Vagina (tissue), 2 donors: ENCODE measurements at places on chromosomes 5 and 9. TPM values are rescaled to one million over a fixed set of nuclear protein-coding genes. Genes with fewer than 3 reads are reported as not detected.

DNA sequence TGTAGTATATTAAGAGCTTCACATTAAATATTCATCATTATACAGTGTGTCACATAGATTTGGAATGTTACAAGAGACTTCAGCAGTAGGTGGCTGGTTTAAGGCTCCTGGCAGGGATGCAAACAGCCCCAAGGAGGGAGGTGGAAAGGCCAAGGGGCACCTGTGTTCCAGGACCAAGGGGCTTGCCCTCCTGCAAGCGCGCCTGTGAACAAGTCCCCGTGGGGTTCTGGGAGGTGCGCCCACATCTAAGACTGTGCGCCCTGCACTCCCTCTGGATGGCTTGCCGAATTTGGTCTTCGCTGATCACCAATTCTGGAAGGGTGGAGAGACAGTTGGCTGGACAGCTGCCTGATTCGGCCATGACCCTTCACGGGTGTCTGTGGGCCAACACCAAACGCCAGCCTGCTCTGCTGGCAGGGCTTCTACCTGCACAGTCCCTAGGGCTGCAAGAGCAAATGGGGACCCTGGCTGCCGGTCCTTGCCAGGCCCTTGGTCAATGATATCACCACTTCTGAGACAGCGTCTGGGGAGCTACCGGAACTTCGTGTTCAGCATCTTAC is 12.1 kb upstream of the SLC25A51 start:
- no peaks in the 10 kb centered on the region for H3K27me3 ChIP-seq
- H3K4me3 ChIP-seq = no peak overlapping the region
- no peak for DNase-seq
- H3K4me1 ChIP-seq = peaks cover 12% of the 10 kb centered on the region
- no peak overlapping the region for H3K27ac ChIP-seq
- H3K36me3 ChIP-seq = no peaks in the 10 kb centered on the region

GRCh38 chr5:53473633-53474032 is 6.8 kb upstream of the FST start:
- no peaks in the 10 kb centered on the region for H3K36me3 ChIP-seq
- H3K27ac ChIP-seq = no peak overlapping the region
- H3K4me1 ChIP-seq = peaks cover 6% of the 10 kb centered on the region

DNA sequence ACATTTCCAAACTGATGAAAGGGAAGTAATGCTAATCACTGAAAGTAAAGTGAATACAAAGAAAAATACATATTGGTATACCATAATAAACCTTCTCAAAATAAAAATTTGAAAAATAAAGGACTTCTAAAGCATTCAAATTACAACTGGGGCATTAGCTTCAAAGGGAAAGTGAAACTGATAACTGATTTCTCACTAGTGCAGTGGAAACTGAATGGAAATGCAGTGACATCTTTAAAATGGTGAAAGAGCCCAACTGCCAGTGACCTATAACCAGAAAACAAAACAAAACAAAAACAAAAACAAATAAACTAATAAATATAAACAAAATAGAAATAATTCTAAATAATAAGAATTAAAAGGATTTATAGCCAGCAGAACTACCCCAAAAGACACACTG is 297.5 kb upstream of the GRIN3A start:
- no peaks in the 10 kb centered on the region for H3K4me1 ChIP-seq
- no peaks in the 10 kb centered on the region for H3K27me3 ChIP-seq
- no peak overlapping the region for H3K4me3 ChIP-seq
- H3K27ac ChIP-seq = no peak overlapping the region
- H3K36me3 ChIP-seq = no peaks in the 10 kb centered on the region
- no peak for DNase-seq

DNA sequence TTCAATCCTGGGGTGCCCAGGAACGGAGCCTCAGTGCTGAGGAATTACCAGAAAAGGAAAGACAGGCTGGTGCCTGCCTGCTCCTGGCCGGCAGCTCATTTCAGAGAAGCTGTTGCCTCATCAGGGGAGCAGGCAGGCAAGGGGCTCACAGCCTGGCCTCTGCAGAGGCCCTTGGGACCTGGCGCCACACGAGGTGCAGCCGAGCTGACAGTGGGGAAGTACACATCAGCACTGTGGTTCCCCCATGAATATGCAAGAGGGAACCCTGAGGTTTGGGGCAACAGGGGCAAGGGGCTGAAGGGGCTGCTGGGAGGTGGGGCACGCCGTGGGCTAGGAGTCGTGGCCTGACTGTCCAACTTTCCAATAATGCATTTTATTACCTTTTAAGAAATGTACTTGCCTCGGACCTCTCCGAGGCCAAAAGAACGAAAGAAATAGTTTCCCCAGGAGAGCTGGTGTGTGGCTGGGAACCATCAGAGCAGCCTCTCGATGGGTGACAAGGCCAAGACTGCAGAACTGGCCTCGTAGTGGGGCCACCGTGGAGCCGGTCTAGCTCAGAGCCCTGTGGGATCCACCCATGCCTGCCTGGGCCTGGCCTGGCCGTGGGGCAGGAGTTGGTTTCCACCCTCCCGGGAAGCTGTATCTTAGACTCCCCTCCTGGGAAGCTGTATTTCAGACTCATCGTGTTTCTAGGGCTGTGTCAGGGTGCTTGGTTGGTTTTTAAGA is 198.6 kb downstream of the PAX5 start:
- no peaks in the 10 kb centered on the region for H3K27me3 ChIP-seq
- no peak overlapping the region for H3K4me3 ChIP-seq
- no peaks in the 10 kb centered on the region for H3K4me1 ChIP-seq
- DNase-seq = no peak
- no peak overlapping the region for H3K27ac ChIP-seq

The ALDH1A1 gene
- total RNA-seq = 126 TPM

DNA sequence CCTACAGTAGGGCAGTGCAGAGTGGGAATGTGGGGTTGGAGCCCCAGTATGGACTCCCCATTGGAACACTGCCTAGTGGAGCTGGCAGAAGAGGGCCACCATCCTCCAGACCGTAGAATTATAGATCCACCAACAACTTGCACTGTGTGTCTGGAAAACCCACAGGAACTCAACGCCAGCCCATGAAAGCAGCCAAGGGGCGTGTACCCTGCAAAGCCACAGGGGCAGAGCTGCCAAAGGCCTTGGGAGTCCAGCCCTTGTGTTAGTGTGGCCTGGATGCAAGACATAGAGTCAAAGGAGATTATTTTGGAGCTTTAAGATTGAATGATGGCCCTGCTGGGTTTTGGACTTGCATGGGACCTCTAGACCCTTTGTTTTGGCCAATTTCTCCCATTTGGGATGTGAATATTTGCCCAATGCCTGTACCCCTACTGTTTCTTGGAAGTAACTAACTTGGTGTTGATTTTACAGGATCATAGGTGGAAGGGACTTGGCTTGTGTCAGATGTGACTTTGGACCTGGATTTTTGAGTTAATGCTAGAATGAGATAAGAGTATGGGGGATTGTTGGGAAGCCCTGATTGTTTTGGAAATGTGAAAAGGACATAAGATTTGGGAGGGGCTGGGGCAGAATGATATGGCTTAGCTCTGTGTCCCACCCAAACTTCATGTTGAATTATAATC is 266.8 kb downstream of the SEMA5A start:
- no peak for DNase-seq
- no peak overlapping the region for H3K4me3 ChIP-seq
- H3K36me3 ChIP-seq = no peaks in the 10 kb centered on the region
- peaks cover 11% of the 10 kb centered on the region for H3K4me1 ChIP-seq
- no peaks in the 10 kb centered on the region for H3K27me3 ChIP-seq
- no peak overlapping the region for H3K27ac ChIP-seq

GRCh38 chr9:124262649-124262972 is 4.9 kb downstream of the NEK6 start:
- DNase-seq = no peak
- H3K4me1 ChIP-seq = peaks cover 85% of the 10 kb centered on the region
- no peaks in the 10 kb centered on the region for H3K27me3 ChIP-seq
- H3K4me3 ChIP-seq = no peak overlapping the region
- H3K27ac ChIP-seq = peak overlapping the region; percentile 22

The TSSK1B gene
- 1.2 TPM for total RNA-seq

DNA sequence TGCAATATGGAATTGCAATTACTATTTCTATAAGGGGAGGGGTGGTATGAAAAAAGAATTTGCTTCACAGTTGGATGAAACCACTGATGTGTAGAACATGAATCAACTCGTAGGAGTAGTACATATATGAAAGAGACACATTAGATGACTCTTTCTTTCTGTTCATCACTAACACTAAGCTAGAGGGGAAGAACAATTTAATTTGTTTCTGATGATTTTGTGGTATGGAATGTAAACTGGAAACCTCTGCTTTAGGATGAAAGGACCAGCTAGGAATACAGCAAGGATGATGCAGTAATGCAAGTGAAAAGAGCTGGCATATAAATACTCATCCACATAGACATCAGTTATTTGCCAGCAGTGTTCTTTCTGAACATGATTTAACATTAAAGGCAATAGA is 113.4 kb downstream of the PAPPA start:
- no peaks in the 10 kb centered on the region for H3K27me3 ChIP-seq
- no peak for DNase-seq
- no peak overlapping the region for H3K27ac ChIP-seq
- no peak overlapping the region for H3K4me3 ChIP-seq
- H3K4me1 ChIP-seq = no peaks in the 10 kb centered on the region
- H3K36me3 ChIP-seq = no peaks in the 10 kb centered on the region

- peaks cover 32% of the 10 kb centered on the region for H3K4me1 ChIP-seq
- no peaks in the 10 kb centered on the region for H3K36me3 ChIP-seq
- DNase-seq = no peak
- no peak overlapping the region for H3K4me3 ChIP-seq
These were observed 35.5 kb downstream of the EFNA5 start for GRCh38 chr5:107634981-107635848.

The C9orf78 gene
- 36.6 TPM for total RNA-seq

GRCh38 chr5:123455640-123456039 is 32.4 kb upstream of the CEP120 start:
- H3K4me1 ChIP-seq = peaks cover 5% of the 10 kb centered on the region
- no peaks in the 10 kb centered on the region for H3K27me3 ChIP-seq
- no peaks in the 10 kb centered on the region for H3K36me3 ChIP-seq
- no peak for DNase-seq

GRCh38 chr9:83266331-83266665 is 203.4 kb upstream of the RASEF start:
- no peaks in the 10 kb centered on the region for H3K27me3 ChIP-seq
- no peak for DNase-seq
- H3K4me1 ChIP-seq = no peaks in the 10 kb centered on the region
- no peaks in the 10 kb centered on the region for H3K36me3 ChIP-seq
- no peak overlapping the region for H3K4me3 ChIP-seq

- H3K4me1 ChIP-seq = no peaks in the 10 kb centered on the region
- no peaks in the 10 kb centered on the region for H3K27me3 ChIP-seq
- no peak for DNase-seq
- no peak overlapping the region for H3K4me3 ChIP-seq
These were observed 98.5 kb downstream of the MRPS27 start for GRCh38 chr5:72221541-72221940.

The IFNB1 gene
- not detected for total RNA-seq

- H3K36me3 ChIP-seq = no peaks in the 10 kb centered on the region
- H3K27ac ChIP-seq = no peak overlapping the region
- no peaks in the 10 kb centered on the region for H3K4me1 ChIP-seq
These were observed 49.8 kb upstream of the OLFM1 start for GRCh38 chr9:135037521-135038250.

The CTXN3 gene
- not detected for total RNA-seq

The ANKRD20A1 gene
- 18.2 TPM for total RNA-seq

The SPINK6 gene
- total RNA-seq = not detected

DNA sequence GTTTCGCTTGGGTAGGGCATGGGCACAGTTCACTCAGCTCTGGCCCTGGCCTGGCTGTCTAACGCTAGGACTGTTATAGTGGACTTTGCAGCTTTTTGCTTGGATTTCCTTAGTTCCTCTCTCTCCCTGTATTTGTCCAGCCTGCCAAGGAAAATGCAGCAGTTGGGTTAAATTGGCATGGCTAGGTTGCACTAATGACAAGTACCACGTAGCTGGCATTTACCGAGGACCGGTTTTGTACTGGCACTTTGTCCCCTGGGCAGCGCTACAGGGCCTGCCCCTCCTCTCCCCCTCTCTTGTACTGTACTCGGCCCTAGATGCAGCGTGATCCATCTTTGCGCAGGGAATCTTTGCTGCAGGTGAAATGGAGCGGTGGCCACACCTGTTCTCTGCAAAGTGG is 2.4 kb downstream of the WDR5 start:
- H3K27me3 ChIP-seq = no peaks in the 10 kb centered on the region
- no peaks in the 10 kb centered on the region for H3K36me3 ChIP-seq
- H3K4me3 ChIP-seq = no peak overlapping the region
- DNase-seq = no peak

GRCh38 chr9:101311758-101312420 is 72.9 kb downstream of the BAAT start:
- no peak for DNase-seq
- H3K27ac ChIP-seq = no peak overlapping the region
- no peak overlapping the region for H3K4me3 ChIP-seq
- H3K27me3 ChIP-seq = no peaks in the 10 kb centered on the region
- H3K4me1 ChIP-seq = peaks cover 4% of the 10 kb centered on the region

DNA sequence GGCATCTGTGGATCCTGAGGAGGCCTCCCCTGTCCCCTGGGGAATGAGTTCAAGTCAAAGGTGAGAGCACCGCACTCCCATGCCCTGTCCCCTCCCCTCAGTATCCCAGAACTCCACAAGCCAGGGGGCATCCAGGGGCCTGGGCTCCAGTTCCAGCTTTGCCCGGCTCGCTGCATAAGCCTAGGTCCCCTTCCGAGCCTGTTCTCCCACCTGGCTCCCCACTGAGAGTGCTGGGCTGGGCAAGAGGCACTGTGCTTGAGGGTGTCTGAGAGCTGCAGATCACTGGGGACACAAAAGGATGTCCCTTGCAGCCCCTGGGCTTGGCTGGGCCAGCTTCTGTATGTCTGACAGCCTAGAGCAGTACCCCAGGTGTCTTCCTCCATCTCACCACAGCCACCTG is 4.6 kb downstream of the DOK3 start:
- DNase-seq = no peak
- H3K4me3 ChIP-seq = no peak overlapping the region
- H3K4me1 ChIP-seq = peaks cover 5% of the 10 kb centered on the region
- no peaks in the 10 kb centered on the region for H3K36me3 ChIP-seq

The CYSTM1 gene
- 51.6 TPM for total RNA-seq

- no peak overlapping the region for H3K4me3 ChIP-seq
- no peaks in the 10 kb centered on the region for H3K36me3 ChIP-seq
- DNase-seq = no peak
- H3K27me3 ChIP-seq = no peaks in the 10 kb centered on the region
These were observed 2.8 kb downstream of the TMEM171 start for GRCh38 chr5:73122875-73123810.

DNA sequence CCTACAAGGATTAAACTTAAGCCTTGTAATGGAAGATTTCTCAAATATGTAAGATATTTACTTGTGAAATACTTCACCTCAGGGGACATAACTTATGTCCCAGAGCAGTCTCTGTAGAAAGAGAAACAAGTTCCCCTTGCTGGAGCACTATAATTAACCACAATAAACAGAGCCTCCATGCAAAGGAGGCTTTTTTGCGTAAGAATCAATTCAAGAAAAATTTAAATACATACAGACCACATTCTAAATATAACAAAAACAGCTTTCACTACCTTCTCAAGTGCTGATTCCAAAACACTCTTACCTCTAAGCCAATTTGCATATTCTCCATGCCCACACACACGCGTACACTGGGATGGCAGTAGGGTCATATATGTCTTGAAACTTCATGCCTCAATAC is 30.7 kb upstream of the CCNB1 start:
- no peaks in the 10 kb centered on the region for H3K27me3 ChIP-seq
- no peak overlapping the region for H3K4me3 ChIP-seq
- no peaks in the 10 kb centered on the region for H3K4me1 ChIP-seq
- DNase-seq = no peak
- H3K27ac ChIP-seq = no peak overlapping the region

GRCh38 chr9:79639354-79639753 is 67.6 kb downstream of the TLE4 start:
- no peaks in the 10 kb centered on the region for H3K36me3 ChIP-seq
- H3K4me1 ChIP-seq = no peaks in the 10 kb centered on the region
- H3K4me3 ChIP-seq = no peak overlapping the region

GRCh38 chr9:89841456-89841855 is 236.6 kb downstream of the GADD45G start:
- H3K27me3 ChIP-seq = no peaks in the 10 kb centered on the region
- H3K36me3 ChIP-seq = no peaks in the 10 kb centered on the region
- DNase-seq = no peak
- H3K4me3 ChIP-seq = no peak overlapping the region
- H3K27ac ChIP-seq = no peak overlapping the region
